CD4-positive, alpha-beta T cell treated with Interleukin-21 for 1 hour (primary cell): ENCODE measurements at places on chromosomes 16 and 17.

DNA sequence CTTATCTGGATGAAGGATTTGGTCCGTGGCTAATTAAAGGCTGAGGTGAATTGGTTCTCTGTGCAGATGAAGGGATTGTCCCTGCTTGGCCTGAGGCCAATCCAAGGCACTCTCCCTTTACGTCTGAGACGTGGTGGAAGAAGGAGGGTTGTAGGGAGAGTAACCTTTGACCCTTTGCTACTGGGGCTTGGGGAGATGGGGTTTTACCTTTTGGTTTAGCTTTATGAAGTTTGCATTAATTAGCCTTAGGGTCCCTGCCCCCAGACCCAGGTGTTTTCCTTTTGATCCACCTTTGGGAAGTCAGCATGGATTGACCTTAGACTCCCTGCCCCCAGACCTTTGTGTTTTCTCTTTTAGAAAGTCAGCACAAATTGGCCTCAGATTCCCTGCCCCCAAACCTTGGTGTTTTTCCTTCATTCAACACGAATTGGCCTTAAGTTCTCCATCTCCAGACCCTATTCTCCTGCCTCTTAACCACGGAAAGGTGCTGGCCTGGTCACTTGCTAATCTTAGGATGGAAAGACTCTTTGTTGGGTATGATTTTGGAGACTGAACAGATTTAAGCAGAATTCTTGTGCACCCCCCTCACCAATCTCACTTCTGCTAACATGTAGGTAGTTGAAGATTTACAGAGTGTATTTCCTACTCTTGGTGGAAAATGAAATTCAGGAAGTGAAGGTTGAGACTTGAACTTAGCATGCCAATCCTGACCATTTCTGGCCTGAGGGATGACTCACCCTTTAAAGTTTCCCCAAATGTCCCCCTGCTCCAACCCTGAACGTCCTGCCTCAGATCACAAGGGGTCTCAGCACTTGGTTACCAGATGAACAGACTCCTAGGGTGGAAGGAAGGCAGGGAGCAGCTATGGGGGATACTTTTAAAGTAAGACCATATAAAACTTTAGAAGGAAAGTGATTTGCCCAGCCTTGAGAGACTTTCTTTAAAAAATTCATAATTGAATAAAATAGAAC is 23.1 kb upstream of the MMD start:
- no peak for DNase-seq

- peak; percentile 48 for DNase-seq
Measured at GRCh38 chr16:66408163-66409048, 18.7 kb upstream of the BEAN1 start.

- DNase-seq: no peak
Measured at GRCh38 chr16:47036201-47036600, 62.7 kb upstream of the DNAJA2 start.

DNA sequence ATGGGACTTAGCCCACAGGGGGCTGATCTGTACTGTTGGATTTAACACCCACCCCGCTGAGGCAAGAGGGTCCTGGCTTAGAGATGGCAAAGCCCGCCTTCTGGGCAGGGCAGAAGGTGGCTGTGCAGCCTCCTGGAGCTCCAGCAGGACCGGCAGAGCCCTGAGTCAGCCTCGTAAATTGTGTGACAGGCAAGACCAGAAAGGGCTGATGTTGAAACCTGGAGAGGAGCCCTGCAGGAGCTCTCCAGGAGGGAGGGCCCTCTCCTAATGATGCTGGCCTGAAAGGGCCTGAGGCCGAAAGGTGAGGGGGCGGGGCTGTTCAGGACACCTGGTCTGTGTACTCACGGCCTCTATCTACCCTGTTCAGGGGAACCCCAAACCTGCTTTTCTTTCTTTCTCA is 22.5 kb upstream of the MYO15B start:
- DNase-seq: no peak

DNA sequence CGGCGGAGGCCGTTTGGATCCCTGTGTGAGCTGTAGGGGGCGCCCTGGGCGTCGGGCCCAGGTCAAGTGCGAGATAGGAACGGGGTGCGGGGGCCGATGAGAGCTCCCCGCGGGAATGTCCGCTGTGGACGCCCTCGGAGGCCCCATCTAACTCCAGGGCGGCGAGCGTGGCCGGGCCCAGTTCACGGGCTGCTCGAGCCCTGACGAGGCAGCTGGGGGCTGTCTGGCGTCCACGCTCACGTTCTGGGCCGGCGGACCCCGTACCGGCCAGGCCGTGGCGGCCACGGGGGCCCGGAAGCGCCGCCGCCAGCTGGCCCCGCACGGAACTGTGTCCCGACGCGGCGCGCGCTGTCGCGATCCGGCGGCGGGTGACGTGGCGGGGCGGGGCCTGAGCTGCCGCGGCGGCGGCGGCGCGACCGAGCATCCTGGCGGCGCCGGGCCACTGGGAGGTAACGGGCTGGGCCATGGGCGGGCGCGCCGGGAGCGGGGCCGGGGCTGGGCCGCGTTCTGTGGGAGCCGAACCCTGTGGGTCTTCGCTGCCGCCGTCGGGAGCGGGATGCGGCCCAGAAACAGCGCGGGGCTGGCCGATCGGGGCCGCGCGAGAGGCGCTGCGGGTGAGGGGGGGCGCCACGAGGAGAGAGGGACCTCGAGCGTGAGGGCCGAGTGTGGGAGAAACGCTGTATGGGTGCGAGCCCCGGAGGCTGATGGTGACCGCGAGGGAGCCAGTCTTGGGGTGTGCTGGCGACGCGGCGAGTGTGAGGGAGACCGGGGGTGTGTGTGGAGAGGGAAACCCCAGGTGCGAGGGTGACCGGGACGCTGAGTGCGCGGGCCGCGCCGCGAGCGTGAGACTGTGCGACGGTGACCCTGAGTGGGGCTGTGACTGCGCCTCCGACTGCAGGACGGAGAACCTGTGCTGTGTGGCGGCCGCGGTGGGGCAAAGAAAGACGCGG is at the start of gene SLC7A6:
SLC7A6 (plus strand) TSS at position 399 of the 950 bp plus-strand sequence. CDS start 10,201 bp downstream, outside the sequence.
- peak; percentile 84 for DNase-seq

GRCh38 chr16:58128711-58129096 is 477 bp downstream of the CFAP20 start:
- no peak for DNase-seq
